Vagina (tissue), 2 donors: ENCODE measurements at places on chromosomes 16 and 17. TPM values are rescaled to one million over a fixed set of nuclear protein-coding genes. Genes with fewer than 3 reads are reported as not detected.

SDF2 gene
- total RNA-seq = 33.1 TPM

SLC6A2 gene
- 9.6 TPM for total RNA-seq

KRT24 gene
- total RNA-seq = 1.5 TPM

G6PC1 gene
- not detected for total RNA-seq

SPIRE2 gene
- 2.2 TPM for total RNA-seq

KCNJ2 gene
- total RNA-seq = 10.8 TPM

- no peaks in the 10 kb centered on the region for H3K4me1 ChIP-seq
- no peak overlapping the region for H3K27ac ChIP-seq
- H3K4me3 ChIP-seq = no peak overlapping the region
- DNase-seq = no peak
- H3K27me3 ChIP-seq = no peaks in the 10 kb centered on the region
Measured at GRCh38 chr16:64384636-64385035, 737.2 kb downstream of the CDH11 start.

- no peak for DNase-seq
- no peaks in the 10 kb centered on the region for H3K36me3 ChIP-seq
- no peaks in the 10 kb centered on the region for H3K27me3 ChIP-seq
- H3K4me3 ChIP-seq = no peak overlapping the region
Measured at GRCh38 chr16:56415875-56416274, 9.5 kb downstream of the AMFR start.

DNA sequence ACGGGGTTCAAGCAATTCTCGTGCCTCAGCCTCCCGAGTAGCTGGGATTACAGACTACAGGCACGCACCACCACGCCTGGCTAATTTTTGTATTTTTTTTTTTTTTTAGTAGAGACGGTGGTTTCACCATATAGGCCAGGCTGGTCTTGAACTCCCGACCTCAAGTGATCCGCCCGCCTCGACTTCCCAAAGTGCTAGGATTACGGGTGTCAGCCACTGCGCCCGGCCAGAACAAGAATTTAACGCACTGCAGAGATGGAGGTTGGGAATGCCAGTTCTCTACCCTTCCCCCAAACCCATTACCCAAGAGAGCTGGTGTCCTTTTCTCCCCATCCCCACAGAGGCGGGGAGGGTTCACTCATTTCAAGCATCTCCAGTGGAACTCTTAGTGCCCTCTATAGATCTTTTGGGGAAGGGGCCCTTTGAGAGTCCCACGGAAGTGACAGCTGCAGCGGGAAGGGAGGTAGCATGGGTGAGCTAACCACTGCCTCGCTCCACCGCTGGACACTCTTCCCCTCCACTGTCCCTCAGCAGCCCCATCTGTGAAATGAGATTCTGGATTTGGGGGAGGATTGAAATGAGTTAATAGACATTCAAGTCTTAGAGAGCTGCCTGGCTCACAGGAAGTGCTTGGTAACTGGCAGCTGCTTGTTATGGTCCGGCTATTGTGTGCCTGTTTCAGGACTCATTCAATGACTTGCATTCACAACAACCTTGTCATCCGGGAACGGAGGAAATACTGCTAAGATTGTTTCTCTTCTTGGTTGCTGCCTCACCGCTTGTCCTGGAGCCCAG, 3.5 kb upstream of the UBALD2 start:
- no peak overlapping the region for H3K4me3 ChIP-seq
- H3K27me3 ChIP-seq = no peaks in the 10 kb centered on the region
- no peak for DNase-seq
- no peak overlapping the region for H3K27ac ChIP-seq
- H3K36me3 ChIP-seq = no peaks in the 10 kb centered on the region

DNA sequence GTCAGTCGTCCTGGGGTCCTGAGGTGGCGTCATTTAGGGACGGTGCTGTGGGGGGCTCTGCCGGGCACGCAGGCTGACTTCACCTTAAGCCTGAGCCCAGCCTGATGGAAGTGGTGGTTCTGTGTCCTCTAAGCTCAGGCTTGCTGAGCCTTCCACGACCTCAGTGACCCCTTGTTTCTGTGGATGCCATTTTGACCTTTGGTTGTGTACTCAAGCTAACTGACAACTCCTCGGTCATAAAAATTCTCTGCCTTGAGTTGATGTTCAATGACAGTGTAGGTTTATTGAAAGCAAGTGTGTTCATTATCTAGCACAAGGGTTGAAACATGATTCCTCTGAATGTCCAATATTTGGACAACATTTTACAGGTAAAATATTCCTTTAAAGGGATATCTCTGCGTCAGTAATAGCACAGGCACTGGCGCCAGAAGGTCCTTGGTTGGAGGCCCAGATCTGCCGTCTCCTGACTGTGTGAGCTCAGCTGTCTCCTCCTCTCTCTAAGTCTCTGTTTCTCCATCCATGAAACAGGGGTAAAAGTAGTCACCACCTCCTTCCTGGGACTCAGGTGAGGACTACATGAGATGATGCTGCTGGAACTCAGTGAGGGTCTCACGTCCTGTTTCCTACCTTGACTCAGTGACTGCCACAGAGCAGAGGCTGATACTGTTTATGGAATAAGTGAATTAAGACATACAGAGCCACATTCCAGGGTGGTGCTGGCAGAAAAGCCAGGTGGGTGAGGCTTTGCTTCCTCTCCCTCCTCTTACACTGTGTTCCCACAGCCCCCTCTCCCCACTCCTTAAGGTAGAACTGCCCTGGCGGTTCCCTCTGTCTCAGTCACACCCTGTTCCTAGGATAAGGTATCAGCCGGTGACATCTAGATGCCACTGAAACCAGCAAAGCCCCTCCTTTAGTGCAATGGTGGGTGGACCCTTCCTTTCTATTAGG, 75.7 kb downstream of the IRF8 start:
- H3K27ac ChIP-seq = no peak overlapping the region
- no peak overlapping the region for H3K4me3 ChIP-seq
- DNase-seq = no peak
- H3K4me1 ChIP-seq = peaks cover 22% of the 10 kb centered on the region

DNA sequence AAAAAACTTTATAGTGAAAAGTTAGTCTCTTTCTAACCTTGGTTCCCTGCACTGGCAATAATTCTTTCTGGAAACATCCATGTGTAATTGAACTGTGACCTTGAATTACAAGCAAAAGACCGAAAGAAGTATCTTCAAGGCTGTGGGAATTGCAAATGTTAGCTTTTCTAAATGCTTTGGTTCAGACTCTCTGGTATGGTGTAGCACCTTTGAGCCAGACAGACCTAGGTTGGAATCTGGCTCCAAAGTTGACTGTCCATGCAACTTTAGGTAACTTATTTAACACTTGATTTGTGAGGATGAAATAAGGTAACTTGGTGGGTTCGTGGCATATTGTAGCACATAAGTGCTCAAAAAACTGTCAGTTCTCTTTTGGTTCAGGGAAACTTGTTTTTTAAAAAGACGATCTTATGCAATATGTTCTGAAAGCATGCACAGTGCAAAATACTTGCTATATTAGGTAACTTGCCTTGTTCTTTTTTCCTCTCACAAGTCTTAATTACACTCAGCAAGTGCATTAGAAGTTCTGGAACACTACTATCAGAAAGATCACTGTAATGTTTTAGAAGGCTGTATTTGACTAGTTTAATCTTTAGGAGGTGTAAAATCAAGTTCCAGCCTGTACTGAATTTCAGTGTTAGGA, 46.3 kb downstream of the TANGO6 start:
- DNase-seq = no peak
- no peaks in the 10 kb centered on the region for H3K27me3 ChIP-seq
- no peak overlapping the region for H3K27ac ChIP-seq

DNA sequence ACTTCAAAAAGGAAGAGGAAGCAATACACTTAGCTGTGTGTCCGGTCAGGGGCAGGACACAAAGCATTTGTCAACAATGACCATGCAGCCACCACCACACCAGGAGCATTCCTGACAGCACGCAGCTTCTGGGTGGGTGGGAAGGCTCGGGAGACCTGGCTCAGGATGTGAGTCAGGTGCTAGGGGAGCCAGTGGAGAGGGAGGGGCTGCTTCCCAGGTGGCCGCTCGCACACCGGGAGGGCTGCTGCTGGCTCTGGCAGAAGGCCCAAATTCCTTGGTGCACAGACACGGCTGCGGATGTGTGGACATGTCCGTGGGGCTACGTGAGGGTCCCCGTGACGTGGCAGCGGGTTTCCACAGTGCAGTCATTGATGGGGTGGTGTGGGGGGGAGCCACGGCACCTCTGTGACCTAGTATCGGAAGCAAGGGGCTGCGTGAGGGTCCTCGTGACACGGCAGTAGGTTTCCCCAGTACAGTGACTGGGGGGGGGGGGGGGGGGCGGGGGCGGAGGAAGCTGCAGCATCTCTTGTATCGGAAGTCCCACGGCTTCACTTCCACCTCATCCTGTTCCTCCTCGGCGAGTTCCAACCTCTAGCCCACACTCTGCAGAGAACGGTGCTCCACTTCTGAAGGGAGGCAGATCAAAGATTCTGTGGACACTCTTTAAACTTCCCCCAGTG, 112.8 kb downstream of the ZNF778 start:
- no peak overlapping the region for H3K4me3 ChIP-seq
- H3K27me3 ChIP-seq = no peaks in the 10 kb centered on the region
- no peaks in the 10 kb centered on the region for H3K36me3 ChIP-seq
- peaks cover 82% of the 10 kb centered on the region for H3K4me1 ChIP-seq

GRCh38 chr17:45867171-45867570, 22.5 kb downstream of the SPPL2C start:
- H3K4me1 ChIP-seq = no peaks in the 10 kb centered on the region
- no peaks in the 10 kb centered on the region for H3K36me3 ChIP-seq
- no peak overlapping the region for H3K27ac ChIP-seq
- H3K27me3 ChIP-seq = no peaks in the 10 kb centered on the region

GRCh38 chr17:47982645-47983390, 11.9 kb downstream of the CDK5RAP3 start:
- peaks cover 38% of the 10 kb centered on the region for H3K36me3 ChIP-seq
- no peak overlapping the region for H3K27ac ChIP-seq
- H3K27me3 ChIP-seq = no peaks in the 10 kb centered on the region
- DNase-seq = no peak
- peaks cover 6% of the 10 kb centered on the region for H3K4me1 ChIP-seq

DNA sequence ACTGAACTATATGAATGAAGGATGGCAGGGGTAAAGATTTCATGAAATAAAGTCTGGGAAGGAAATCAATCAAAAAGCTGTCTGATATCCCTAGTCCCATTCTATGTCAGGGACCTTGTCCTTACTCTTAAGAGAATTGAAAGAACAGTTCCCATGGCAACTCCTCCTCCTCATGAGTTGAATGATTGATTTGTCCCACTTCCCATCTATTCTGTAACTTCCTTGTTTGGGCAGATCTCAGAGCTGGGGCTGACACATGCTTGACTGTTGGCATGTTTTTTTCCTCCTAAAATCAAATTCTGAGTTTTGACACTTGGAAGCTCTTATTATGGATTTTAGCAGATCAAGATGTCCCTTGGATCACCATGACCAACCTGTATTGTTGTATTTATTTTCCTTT, 1138.6 kb upstream of the CDH8 start:
- DNase-seq = no peak
- no peak overlapping the region for H3K27ac ChIP-seq
- no peak overlapping the region for H3K4me3 ChIP-seq
- no peaks in the 10 kb centered on the region for H3K27me3 ChIP-seq
- H3K4me1 ChIP-seq = no peaks in the 10 kb centered on the region

GRCh38 chr16:2497695-2498484, 15.9 kb upstream of the ATP6V0C start:
- H3K36me3 ChIP-seq = peaks cover 10% of the 10 kb centered on the region
- no peaks in the 10 kb centered on the region for H3K27me3 ChIP-seq
- DNase-seq = no peak
- H3K27ac ChIP-seq = no peak overlapping the region
- peaks cover 56% of the 10 kb centered on the region for H3K4me1 ChIP-seq

DNA sequence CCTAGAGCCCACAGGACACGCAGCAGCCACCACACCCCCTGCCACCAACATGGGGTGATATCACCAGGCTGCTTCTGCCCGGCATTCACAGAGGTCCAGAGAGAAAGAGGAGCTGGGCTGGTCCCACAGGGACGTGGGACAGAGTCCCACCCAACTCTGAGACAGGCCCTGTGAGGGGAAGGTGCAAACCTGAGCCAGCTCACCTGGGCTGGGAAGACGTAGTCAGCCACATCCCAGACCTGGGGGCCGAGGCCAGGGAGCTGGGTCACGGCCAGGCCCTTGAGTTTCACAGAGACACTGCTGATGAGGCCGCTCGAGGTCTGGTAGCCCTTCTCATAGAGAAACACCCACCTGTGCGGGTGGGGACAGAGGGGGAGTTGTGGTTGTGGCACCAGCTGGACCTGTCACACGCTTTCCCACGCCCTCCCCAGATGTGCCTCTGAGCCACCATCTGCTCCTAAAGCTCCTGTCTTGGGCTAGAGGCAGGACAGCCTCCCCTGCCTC, 11.2 kb downstream of the P2RX1 start:
- H3K27me3 ChIP-seq = no peaks in the 10 kb centered on the region
- no peak for DNase-seq
- H3K4me1 ChIP-seq = no peaks in the 10 kb centered on the region
- no peak overlapping the region for H3K4me3 ChIP-seq
- no peaks in the 10 kb centered on the region for H3K36me3 ChIP-seq

DNA sequence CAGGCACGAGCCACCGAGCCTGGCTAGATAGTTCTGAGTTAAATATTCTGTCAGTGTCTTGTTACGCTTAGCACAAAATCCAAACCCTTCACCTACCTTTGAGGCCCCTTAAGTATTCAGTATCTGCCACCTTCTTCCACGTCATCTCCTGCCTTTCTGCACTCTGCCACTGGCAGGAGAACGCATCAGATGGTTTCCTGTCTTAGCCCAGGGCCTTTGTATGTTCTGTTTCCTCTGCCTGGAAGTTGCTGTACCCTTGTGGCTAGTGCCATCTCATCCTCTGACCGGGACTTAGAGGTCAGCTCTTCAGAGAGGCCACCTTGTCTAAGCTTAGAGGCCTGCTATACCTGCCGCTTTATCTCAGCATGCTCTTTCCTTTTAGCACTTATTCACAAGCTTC, 67.5 kb upstream of the LGALS9 start:
- no peak overlapping the region for H3K4me3 ChIP-seq
- H3K27me3 ChIP-seq = no peaks in the 10 kb centered on the region
- H3K27ac ChIP-seq = no peak overlapping the region
- H3K36me3 ChIP-seq = no peaks in the 10 kb centered on the region
- DNase-seq = no peak

- DNase-seq = no peak
- peak overlapping the region; percentile 50 for H3K4me3 ChIP-seq
- H3K4me1 ChIP-seq = peaks cover 76% of the 10 kb centered on the region
- H3K36me3 ChIP-seq = no peaks in the 10 kb centered on the region
- peak overlapping the region; percentile 98 for H3K27ac ChIP-seq
Measured at GRCh38 chr17:8122422-8122923, 1.4 kb downstream of the HES7 start.

DNA sequence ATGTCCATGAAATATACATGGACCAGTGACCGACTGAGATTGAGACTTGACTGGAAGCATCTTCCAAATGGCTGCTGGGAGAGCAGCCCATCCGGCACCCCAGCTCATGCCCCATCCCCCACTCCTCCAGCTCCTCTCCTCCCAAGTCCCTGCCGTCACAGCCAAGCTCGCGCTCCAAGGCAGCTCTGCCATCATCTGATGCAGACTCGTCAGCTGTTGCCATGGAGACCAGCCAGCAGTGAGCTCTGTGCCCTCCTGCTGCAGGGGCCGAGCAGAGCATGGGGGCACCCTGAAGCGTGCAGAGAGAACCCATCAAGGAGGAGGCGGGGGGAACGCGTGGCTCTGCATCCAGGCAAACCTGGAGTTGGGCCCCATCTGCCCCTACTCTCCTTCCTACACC, 74.5 kb upstream of the TNRC6C start:
- no peak for DNase-seq
- H3K27ac ChIP-seq = no peak overlapping the region
- peaks cover 54% of the 10 kb centered on the region for H3K4me1 ChIP-seq
- no peak overlapping the region for H3K4me3 ChIP-seq

- H3K27ac ChIP-seq = no peak overlapping the region
- H3K4me3 ChIP-seq = no peak overlapping the region
- DNase-seq = no peak
- H3K4me1 ChIP-seq = peaks cover 12% of the 10 kb centered on the region
- H3K36me3 ChIP-seq = no peaks in the 10 kb centered on the region
Measured at GRCh38 chr16:2692948-2693651, 10.8 kb downstream of the KCTD5 start.
